Heart right ventricle (tissue), 16 donors: ENCODE measurements at places on chromosomes 13 and 19. TPM values are rescaled to one million over a fixed set of nuclear protein-coding genes. Genes with fewer than 3 reads are reported as not detected.

The CBY2 gene
- total RNA-seq, result not detected

The PALM3 gene
- 0.14 TPM for total RNA-seq

The HCST gene
- total RNA-seq, result 5.4 TPM

- H3K27ac ChIP-seq, result peak overlapping the region; percentile 84
- peaks cover 26% of the 10 kb centered on the region for H3K4me1 ChIP-seq
- DNase-seq, result no peak
- peaks cover 8% of the 10 kb centered on the region for H3K36me3 ChIP-seq
These were observed 4.9 kb downstream of the ARHGEF1 start for GRCh38 chr19:41887711-41888382.

DNA sequence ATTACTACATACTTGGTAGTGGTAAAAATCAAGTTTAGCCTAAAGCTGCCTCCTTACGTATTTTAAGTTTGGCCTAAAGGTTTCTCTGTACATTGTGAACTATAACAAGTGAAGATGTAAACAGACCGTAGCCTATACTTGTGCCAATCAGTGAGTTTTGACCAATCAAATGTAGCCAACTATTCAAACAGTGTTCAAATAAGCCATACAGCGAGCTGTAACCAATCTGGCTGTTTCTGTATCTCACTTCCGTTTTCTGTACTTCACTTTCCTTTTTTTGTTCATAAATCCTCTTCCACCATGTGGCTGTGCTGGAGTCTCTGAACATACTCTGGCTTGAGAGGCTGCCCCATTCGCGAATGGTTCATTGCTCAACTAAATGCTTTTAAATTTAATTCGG lies 2504.6 kb downstream of the PCDH9 start:
- no peak overlapping the region for H3K4me3 ChIP-seq
- no peaks in the 10 kb centered on the region for H3K36me3 ChIP-seq
- H3K27ac ChIP-seq, result no peak overlapping the region
- H3K4me1 ChIP-seq, result no peaks in the 10 kb centered on the region
- no peak for DNase-seq
- no peaks in the 10 kb centered on the region for H3K27me3 ChIP-seq

DNA sequence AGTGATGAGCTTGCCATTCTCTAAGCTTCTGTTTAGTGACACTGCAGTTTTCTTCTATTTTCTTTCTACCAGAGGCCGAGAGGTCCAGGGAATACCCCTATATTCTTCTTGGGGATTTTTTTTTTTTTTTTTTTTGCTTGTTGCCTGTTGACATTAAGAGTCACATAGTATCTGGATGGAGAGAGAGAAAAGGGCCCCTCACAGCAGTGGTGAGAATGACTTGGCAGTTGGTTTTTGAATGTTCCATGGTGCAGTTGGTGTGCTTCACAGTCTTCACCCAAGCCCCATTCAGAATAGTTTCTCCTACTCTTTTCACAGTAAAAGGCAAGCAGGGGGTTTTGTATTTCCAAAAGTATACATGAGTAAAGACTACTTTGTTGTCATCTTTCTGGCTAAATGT lies 577.9 kb downstream of the LMO7 start:
- no peaks in the 10 kb centered on the region for H3K4me1 ChIP-seq
- H3K27ac ChIP-seq, result no peak overlapping the region
- H3K4me3 ChIP-seq, result no peak overlapping the region
- no peaks in the 10 kb centered on the region for H3K36me3 ChIP-seq
- H3K27me3 ChIP-seq, result no peaks in the 10 kb centered on the region

DNA sequence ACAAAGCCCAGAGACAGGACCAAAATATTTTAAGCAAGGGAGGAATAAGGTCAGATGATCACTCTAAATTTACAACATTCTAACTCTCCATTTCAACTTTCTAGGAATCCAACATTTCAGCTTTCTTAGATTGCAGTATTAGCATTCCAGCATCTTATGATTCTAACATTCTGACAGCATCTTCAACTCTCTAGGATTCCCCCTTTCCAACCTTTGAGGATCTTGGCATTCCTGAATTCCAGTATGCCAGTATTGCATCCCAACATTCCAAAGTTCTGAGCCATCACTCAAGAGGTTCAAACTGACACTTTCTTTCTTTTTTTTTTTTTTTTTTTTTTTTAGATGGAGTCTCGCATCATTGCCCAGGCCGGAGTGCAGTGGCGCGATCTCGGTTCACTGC lies 13.8 kb downstream of the TGFB1 start:
- no peaks in the 10 kb centered on the region for H3K36me3 ChIP-seq
- no peak overlapping the region for H3K27ac ChIP-seq
- H3K4me3 ChIP-seq, result no peak overlapping the region
- no peak for DNase-seq

- no peaks in the 10 kb centered on the region for H3K36me3 ChIP-seq
- DNase-seq, result no peak
- peaks cover 4% of the 10 kb centered on the region for H3K27me3 ChIP-seq
- no peak overlapping the region for H3K27ac ChIP-seq
These were observed 518.1 kb downstream of the UQCRFS1 start for GRCh38 chr19:28694812-28695211.

DNA sequence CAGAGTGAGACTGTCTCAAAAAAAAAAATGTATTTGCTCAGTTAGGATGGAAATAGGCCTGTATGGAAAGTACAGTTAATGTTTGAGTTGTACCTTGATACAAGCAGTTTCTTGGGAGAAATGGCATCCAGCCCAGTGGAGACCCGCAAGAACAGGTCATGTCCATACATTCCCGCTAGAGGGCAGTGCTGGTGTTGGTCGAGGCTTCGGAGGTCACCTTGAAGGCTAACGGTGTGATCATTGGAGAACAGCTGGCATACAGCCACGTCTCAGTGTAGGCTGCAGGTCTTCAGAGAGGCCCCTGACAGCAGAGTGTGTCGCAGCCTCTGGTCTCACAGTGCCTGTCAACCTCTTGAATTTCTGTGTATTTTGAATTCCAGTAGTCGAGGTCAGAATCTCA lies 7.5 kb downstream of the ZNF610 start:
- H3K27ac ChIP-seq, result no peak overlapping the region
- peaks cover 17% of the 10 kb centered on the region for H3K36me3 ChIP-seq
- no peaks in the 10 kb centered on the region for H3K4me1 ChIP-seq
- H3K27me3 ChIP-seq, result no peaks in the 10 kb centered on the region
- peak; percentile 19 for DNase-seq
- H3K4me3 ChIP-seq, result no peak overlapping the region
